SIG-M5 (cell line): ENCODE measurements at places on chromosomes 12 and 14.

DNA sequence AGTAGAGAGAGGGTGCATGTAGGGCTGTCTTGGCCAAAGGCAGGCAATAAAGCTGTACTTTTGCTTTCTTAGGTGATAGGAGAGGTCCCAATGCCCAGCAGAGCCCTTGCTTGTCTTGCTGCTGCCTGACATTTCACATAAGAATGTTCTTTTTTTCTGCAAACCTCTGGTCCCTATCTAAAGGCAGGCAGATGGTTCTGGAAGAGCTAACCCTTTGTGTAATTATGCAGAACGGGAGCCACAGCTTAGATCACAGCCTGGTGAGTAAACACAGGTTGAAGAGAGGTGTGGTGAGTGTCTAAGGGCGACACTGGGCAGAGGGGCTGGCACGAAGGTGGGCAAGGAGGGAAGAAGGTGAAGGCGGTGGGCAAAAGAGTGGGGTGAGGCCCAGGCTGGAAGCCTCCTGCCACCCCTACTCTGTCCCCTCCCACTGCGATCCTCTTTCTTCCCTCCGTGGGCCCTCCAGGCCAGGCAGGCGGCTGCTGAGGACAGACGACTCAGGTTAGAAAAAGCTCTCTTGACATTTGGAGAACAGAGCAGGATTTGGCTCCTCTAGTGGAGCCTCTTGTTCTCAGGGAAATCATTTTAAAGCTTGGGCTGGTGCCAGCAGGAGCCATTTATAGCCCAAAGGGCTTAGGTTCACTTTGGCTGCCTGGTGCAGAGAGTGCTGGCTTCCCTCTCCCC lies 42.8 kb downstream of the PRMT8 start:
- no peak for DNase-seq

- DNase-seq, result no peak
These were observed 3.7 kb downstream of the KMT5A start for GRCh38 chr12:123387508-123388176.

- no peak for DNase-seq
These were observed 181.0 kb downstream of the ADGRD1 start for GRCh38 chr12:131134523-131135310.

GRCh38 chr14:31080056-31080455 lies 53.9 kb upstream of the STRN3 start:
- DNase-seq, result no peak

- no peak for DNase-seq
These were observed 3.8 kb downstream of the ERP29 start for GRCh38 chr12:112017041-112017440.

DNA sequence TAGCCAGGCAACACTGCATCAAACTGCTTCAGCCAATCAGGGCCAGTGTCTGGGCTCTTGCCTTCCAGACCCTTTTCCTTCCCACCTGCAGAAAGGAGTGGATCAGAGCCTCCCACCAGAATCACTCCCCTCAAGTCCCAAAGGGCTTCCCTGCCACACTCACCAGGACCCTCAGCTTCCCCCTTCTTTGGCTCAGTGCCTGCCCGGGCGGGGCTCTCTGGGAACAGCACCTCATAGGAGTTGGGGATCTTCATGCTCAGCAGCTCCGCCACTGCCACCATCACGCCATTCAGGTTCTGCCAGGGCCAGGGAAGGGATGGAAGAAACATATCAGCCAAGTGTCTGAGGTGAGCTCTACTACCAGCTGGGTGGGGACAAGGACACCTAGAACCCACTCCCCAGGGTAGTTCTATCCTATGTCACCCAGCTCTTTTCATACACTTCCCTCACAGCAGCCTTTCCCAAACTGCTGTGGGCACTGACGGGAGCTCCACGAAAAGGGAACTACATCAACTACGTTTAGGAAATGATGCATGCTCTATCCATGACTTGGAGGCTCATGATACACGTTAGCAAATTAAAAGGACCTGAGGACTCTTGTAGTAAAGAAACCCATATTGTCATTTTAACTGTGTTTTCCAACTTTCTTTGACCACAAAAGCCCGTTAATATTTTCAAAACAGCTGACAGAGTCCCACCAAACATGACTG lies 9.4 kb upstream of the PRKAG1 start:
- no peak for DNase-seq

- no peak for DNase-seq
These were observed 83.4 kb downstream of the GTF2A1 start for GRCh38 chr14:81137316-81137715.

DNA sequence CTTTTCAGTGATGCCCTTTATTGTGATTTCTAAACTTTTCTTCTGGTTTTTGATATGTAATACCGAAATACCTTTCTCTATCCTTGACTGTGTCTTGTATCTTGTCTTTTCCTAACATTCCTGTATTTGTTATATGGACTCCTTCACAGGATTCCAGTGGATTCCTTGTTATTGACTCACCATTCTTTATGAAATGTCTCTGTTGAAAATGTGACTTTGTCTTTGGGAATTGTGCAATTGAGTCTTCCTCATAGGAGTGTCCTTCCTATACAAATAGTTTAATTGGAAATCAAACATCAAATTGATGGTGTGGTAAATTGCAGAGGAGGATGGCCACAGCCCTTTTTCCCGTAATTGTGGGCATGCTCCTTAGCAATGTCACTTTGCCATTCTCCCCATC lies 296.6 kb upstream of the KITLG start:
- DNase-seq, result no peak

GRCh38 chr14:97215263-97215969 lies 418.2 kb downstream of the VRK1 start:
- no peak for DNase-seq

- DNase-seq, result no peak
These were observed 39.2 kb downstream of the DACT1 start for GRCh38 chr14:58677001-58677400.

DNA sequence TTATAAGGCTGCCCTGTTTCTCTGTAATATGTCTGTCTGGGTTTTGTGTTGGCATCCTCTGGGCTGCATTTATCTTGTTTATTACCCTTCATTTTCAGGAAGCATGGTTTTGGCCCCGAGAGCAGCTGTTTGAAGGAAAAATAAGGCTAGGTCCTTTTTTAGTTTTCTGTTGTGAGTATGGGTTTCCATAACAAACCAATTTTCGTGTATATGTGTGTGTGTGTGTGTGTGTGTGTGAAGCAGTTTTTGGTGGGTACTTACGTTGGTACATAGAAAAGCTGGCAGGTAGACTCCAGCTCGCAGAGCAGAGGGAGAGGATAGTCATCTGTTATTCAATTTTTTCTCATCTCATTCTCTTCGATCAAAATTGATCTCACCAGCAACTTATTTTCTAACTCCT lies 52.5 kb downstream of the MAPKAPK5 start:
- DNase-seq, result no peak

- no peak for DNase-seq
These were observed 138.0 kb downstream of the AACS start for GRCh38 chr12:125203145-125203765.
